T-helper 9 cell (primary cell): ENCODE measurements at places on chromosomes 5 and 9.

DNA sequence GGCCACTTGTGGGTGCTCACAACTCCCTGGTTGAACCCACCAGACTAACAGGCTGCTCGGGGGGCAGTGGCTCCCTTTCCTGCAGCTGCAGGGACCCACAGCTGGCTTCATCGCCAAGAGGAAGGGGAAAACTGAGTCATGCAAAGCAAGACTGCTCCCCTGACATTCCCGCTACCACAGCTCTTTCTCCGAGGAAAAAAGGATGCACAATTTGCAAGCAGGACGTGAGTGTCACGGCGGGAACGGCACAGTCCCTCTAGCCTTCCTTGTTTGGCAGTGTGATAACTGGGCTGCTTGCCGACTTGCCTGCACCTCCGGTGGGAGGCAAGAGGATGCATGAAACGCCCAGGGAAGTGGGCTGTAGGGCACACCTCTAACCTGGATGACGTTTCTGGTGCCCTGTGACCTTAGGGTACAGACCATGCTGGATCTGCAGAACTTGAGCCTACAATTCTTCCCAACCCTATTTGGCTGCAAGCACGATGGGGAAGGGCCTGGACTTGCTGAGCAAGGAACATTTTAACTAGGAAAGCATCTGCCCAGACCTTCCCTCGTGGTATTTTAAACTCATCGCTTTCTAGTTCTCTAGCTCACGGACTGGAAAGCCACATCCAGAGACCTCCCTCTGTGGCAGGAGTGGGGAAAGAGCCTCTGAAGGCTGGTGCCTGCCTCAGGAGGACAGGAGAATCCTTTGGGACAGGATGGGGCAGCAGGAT, 7.8 kb downstream of the SH3PXD2B start:
- no peak for DNase-seq

DNA sequence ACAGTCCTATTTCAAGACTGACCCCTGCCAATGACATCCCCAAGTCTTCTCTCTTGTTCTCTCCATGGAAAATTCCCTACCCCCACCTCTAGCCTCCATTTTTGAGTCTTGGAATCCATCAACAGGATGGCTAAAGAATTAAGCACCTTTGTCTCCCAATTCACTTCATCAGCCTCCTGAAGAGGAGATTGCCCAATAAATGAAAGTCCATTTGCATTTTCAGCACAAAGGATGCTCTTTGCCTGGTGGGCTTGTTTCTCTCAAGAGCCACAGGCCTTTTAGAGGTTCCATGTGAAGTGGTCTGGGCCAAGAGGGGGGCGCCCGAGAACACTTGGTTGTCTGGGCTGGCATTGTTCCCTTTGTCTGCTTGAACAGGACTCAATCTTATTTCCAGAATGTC, 12.6 kb downstream of the HSD17B3 start:
- DNase-seq: no peak

DNA sequence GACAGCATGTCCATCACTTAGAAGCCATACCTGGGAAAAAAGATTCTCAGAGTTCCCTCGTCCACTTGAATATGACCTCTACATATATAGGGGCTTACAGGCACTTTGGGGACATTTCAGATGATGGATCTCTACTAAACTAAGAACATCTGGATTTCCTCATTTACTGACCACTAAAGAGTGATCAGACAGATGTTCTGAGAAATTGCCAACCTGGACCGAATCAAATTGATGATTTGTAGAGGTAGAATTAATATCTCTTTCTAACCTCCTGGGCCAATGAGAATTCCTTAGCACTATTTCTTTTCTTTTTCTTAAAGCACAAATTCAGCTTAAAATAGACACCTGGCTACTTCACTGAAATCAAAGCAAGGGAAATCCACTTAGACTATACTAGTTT, 422.7 kb downstream of the MTRR start:
- no peak for DNase-seq

DNA sequence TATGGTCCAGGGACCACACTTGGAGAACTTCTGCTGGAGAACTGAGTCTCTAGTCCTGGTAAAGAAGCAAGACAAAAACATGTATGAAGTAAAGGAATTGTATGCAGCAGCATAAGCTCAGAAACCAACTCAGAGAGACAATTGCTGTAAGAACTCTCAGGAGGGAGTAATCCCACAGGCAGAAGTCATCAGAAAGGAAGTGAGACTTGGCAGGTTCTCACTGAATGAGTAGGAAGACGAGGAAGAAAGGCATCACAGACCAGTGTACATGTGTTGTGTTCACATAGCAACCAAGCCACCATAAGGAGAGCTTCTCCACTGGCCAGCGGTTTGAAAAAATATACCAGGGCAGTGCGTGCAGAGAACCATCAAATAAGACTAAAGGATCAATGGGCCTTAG, 57.9 kb upstream of the FST start:
- no peak for DNase-seq

DNA sequence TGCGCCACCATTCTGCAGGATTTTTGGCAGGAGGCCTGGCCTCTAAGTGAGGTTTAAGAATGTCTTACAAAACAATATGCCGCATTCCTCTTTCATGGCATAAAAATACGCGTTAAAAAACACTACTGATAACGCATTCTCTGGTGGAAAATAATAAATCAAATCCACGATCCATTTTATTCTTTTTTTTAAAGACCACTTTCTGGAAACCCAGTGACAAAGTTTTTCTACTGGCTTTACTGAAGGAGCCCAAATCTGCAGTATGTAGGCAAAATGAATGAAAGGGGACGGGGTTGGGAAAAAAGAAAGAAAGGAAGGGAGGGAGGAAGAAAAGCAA, 2.0 kb downstream of the SV2C start:
- DNase-seq: no peak

DNA sequence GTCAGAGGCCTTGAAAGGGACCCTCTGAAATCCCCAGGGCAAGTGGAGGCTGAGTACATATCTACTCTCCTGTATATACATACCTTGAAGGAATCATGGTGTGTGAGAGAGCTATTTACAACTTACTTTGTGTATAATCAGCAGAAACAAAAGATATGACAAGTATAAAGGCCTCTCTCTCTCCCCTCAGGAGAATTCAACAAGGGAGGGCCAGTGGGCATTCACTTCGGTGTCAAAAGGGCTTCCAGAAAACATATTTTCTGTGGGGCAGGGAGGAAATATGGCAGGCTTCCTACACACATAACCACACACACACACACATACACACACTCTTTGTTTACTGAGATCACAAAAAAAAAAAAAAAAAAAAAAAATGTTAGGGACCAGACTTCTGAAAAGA, 181.7 kb downstream of the BNC2 start:
- no peak for DNase-seq

- DNase-seq: no peak
Observed at GRCh38 chr9:89171231-89171630, 7.4 kb downstream of the SHC3 start.

DNA sequence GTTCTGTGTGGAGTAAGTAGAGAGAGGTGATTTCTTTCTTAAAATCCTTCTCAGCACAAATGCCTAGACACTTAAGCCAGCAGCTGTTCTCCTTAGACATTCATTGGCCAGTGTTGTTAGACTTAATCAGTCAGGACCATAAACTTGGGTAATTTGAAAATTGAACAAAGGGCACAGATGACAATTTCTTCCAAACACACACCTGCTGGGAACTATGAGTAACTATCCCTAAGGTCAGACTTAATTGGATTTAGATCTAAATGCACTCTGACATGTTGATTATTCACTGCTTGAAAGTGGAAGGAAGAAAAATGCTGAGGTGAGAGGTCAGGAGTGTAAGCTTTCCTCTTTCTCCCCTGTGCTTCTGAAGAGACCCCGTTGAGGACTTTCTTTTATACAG, 1083.7 kb upstream of the DMAC1 start:
- no peak for DNase-seq

DNA sequence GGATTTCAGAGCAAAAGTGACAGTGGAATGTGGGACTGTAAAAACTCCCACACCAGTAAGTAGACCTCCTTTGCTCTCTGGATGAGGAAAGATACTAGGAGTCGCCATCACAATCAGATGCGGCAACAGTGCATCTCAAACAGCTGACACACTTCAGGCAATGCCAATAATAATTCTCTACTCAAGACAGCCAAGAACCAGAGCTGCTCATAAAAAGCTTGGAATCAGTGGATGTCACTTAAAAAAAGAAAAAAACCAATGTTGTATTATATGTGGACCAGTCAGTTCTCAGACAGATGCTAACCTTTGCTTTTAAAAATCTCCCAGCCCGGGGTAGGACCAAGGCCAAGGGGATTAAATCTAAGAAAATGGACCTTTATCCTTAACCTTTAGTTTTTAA, 185.0 kb downstream of the GNA14 start:
- no peak for DNase-seq

DNA sequence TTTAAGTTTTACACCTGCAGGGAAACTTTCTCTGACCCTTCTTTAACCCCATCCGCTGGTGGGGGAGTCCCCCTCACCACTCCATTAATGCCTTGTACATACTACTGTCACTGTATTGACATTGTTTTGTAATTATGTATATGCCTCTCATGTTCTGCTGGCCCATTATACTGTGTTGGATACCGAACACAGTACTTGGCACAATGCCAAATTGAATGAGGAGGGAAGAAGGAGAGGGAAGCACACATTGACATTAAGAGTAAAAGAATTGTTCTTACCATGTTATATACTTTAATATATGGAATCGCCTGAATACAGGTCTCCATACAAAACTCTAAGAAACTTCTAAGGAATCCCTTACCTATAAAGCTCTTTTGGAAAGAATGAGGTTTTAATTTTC, 73.6 kb upstream of the GRHPR start:
- DNase-seq: no peak

- no peak for DNase-seq
Observed at GRCh38 chr9:129419382-129419899, 201.5 kb downstream of the C9orf50 start.

- no peak for DNase-seq
Observed at GRCh38 chr5:126816649-126817048, 39.7 kb downstream of the LMNB1 start.

DNA sequence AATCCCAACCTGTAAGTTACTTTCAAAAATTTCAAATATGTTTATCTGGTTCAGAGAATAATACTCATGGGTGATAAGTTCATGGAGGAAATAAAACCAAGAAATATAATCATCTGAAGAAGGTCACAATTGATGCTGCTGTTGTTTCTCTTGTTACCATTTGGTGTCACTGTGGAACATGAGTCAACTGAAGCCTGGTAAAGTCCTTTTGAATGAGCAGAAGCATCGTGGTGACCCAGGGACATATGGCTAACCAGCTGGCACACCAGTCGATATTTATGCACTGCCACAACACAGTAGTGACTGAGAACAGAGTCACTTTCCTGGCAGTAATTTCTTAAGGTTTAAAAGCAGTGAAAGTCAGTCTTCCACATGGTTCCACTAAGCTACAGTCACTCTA, 612.9 kb upstream of the TLE4 start:
- DNase-seq: no peak

DNA sequence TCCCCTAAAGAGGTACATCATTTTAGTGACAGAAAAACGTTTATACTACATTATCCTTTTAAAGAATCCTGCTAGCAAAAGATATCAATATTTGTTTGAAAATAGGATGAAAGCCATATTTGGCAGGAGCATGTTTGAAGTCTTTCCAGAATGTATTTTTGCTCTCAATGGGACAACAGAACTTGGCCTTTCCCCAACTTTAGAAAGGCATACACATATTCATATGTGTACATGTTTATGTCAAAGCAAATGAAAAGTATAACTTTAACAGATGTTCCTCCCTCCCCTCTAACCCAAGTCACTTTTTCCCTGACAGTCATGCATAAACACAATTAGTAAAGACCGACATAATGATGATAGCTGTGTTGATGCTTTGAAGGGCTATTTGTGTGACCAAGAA, 427.8 kb upstream of the CDH6 start:
- no peak for DNase-seq

- no peak for DNase-seq
Observed at GRCh38 chr9:123500336-123500735, 144.3 kb downstream of the CRB2 start.

DNA sequence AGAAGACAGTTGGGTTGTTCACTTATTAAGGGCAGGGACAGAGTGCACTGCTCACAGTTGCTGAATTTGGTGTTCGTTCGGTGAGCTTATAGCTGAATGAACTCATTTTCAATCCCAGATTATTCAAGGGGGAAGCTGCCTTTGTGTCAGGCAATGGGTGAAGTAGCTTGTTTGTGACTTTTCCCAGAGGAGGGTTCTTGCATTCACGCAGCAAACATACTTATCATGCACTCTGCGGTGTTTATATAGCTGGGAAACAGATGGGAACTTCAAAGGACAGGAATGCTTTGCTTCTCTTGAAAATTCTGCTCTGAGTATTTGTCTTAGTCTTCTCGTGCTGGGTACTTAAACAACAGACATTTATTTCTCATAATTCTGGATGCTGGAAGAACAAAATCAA, 64.7 kb upstream of the ABCA1 start:
- no peak for DNase-seq

DNA sequence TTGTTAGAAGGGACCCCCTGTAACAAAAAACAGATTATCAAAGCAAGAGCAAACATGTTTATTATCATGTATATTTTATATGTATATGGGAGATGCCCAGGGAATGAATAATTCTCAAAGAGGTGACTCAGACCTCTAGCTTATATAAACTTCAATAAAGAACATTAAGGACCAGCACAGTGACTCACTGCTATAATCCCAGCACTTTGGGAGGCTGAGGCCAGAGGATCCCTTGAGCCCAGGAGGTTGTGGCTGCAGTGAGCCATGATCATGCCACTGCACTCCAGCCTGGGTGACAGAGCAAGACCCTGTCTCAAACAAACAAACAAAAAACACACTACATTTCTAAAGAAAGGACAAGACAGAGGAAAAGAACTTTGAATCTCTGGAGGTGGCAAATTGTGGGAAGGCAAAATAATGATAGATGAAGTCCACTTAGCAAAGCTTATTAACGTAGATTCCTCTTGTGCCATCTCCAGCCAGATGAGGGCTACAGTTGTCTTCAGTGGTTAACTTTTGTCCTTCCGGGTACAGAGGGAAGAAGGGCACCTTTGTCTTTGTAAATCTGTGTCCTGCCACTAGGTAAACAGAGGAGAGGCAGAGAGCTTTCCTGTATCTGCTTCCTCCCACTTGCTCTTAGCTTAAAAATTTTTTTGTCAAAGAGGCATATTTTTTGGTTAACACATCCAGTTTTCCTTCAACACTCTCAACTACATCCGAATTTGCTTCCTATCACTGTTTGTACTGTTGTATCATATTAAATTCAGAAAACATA, 7.5 kb upstream of the RFK start:
- no peak for DNase-seq

DNA sequence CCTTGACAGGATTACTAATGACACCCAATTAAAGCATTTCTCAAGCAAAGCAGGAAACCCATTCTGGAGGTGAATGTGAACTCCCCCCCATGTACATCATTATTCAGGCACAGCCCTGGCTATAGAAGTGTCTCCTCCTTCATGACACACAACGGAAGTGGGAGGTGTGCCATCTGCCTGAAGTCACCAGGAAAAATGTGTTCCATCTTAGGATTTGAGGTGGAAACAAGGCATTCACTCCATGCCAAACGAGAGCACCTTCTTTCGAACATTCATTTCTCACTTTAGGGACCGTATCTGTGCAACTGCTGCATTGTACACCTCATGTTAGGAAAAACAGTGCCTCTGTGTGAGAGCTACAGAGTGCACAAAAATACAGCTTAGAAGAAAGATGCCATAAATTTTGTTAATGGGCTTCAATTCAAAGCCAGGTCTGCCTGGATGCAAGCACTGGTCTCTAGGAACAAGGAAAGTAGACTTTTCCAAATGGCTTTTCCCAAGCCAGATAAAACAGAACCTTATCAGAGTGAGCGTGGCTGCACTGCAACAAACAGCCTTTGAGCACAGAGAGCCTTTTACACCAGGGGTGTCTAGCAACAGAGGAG, 19.4 kb downstream of the GOLM1 start:
- no peak for DNase-seq
